ENCODE measurements at places on chromosomes 11 and 22.
A peak's percentile ranks its signal among the peaks of the same experiment; 100 is the strongest.

DNA sequence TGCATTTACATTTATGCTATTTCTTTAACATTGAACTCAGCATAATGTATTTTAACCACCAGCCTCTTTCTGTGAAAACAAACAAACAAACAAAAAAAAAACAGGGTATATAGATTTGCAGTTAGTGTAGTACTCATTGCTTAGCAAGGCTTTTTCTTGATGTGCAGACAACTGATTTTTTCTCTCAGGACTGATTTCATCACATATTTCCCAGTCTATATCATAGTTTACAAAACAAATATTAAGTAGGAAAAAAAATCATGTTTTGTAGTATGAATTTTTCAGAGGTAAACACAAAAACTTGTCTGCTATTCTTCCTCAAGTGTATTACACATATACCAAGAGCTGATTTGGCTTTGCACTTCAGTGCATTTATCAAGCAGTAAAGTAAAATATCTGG is 123.0 kb downstream of the PDE3B start:
- DNase-seq, result no peak

GRCh38 chr11:22389526-22390282 is 51.5 kb downstream of the SLC17A6 start:
- no peak for DNase-seq

DNA sequence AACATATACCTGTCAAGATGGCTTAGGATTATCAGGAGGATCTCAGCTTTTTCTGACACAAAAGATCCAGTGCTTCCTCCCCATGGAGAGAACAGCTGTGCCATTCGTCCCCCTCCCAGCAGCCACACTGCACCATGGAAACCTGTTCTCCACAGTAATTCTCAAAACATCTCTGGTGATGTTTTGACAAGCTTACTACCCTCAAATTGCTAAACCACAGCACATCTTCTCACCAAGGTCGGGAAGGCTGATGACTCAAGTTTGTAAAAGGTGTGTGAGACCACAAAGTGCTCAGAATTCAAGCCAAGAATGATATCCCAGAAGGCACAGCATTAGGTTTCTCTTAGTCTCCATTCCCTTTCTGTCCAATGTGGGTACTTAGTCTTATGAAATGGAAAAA is 3.9 kb upstream of the RAB38 start:
- no peak for DNase-seq

- DNase-seq, result no peak
These were observed 711 bp downstream of the FDX1 start for GRCh38 chr11:110430267-110431050.

DNA sequence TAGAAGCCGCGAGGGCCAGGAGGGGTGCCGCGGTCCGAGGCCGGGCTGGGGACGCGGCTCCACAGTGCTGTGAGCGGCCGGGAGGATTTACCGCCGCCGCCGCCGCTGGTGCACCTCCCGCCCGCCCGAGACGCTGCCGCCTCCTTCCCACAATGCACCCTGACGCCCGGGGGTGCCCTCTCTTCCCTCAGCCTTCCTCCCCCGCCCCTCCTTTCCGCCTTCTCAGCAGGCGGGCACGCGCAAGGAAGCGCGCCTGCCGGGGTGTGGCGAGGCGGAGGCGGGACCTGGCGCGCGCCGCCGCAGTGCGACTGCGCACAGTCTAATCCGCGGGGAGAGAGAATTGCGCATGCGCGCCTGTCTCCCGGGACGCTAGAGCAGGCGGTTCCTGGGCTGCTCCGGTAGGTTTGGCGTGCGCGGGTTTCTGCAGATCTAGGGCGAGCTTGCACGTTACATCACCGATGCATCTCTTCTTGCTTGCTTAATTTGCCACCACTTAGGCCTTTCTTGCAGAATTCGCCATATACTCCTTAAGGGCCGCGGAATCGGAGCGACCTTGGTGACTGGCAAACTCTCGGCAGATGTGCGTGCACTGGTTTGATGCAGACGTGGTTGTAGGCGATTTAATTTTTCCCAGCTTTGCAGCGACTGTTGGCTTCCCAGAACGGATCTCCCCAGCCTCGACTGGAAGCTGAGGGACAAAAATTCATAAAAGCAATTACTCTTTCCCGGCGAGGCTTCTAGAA is at the start of the genes GVQW3 and THAP12:
TSS of gene GVQW3 (plus strand) at position 347 of the 743 bp plus-strand sequence. CDS start 506 bp downstream, outside the sequence.
TSS of gene THAP12 (minus strand) at position 156 of the 743 bp plus-strand sequence. CDS start 296 bp downstream, outside the sequence.
- DNase-seq, result peak; percentile 96

GRCh38 chr11:46307785-46308341 is 30.4 kb downstream of the CREB3L1 start:
- DNase-seq, result no peak

- DNase-seq, result no peak
These were observed 29.8 kb downstream of the ABTB2 start for GRCh38 chr11:34327804-34328631.

DNA sequence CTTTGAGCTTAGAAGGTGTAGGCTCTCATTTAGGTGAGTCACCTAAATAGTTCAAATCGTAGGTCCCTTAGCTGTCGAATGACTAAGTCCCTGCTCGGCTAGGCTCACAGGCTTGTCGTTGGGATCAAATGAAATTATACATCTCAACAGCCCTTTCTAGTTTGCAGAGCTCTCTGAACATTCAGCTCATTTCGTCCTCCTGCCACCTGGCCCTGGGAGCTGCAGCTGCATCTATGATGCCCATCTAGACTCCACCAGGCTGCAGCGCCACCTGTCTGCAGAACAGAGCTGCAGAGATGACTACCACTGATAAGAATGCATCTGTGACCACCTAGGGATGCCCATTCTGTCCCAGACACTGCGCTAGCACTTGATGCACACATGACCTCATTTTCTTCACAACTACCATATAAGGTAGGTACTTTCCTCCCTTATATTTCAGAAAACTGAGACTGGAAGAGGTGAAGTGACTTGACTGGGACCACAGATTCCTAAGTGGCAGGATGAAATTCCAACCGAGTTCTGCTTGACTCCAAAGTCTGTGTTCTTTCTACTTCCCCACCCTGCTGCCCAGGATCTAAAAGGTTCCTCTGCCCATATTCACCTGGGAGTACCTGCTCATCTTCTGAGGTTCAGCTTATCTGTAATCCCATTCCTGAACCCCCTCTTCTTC is 141.1 kb upstream of the NARS2 start:
- DNase-seq, result peak; percentile 39

DNA sequence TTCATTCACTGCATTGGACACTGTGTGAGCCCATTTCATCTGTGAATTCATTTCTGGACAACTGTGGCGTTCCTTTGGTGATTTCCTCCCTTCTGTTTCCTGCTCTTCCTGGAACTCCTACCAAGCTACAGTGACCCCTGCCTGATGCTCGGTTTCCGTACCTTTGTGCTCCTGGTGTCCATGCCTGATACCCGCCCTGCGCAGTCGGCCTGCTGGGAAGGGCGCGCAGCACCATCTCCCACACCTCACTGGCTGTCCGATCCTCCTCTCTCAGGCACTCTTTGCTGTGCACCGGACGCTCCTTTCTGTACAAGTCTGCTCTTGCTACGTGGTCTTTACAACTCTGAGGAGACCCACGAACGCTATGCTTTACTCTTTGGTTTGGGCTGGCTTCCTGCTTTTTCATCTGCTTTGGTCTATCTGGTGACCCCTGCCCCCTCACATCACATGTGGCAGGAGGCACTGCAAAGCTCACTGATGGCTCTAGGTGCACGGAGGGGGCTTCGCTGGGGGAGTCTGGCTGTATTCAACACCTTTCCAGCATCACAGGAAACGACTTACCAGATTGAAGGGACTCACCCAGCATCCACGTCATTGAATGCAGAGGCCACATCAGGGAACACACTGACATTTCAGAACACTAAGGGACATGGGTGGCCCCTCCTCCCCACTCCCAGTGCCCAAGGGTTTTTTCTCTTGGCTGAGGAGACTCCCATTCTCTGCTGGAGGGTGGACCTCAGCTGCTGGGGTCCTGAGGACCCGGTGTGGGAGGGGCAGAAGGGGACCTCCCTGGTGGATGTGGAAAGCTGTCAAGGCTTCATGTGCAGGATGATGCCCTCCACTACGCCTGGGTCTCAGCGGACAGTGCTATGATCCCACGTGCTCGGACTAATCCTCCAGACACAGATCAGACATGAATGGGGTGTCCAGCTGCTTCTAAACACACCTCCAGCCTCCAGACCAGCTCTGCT is 27.0 kb upstream of the MOB2 start:
- no peak for DNase-seq

DNA sequence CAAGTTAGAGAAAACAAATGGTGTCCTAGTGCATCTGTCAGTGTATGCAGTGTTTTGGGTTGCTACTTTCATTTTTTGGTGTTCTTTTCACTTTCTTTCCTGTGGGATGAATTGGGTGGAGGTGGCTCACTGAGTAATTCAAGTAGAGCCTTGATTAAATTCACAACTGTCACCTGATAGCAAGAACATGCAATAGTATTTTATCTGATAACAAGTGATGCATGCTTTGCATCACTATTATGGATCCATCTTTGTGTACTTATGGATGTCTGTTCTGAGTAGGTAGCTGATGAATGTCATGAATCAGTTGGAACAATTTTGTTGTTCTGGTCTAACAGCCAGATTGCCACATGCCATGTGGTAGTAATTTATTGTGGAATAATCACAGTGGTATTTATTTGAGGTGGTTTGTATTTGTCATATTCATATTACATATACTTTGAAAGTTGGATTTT is 87.5 kb downstream of the DDX10 start:
- DNase-seq, result no peak

- no peak for DNase-seq
These were observed 132.3 kb downstream of the DYNC2H1 start for GRCh38 chr11:103241574-103241973.

GRCh38 chr22:32830473-32830872 is 29.0 kb downstream of the TIMP3 start:
- DNase-seq, result no peak

GRCh38 chr11:121540627-121541026 is 87.9 kb upstream of the SORL1-AS1 start:
- no peak for DNase-seq

DNA sequence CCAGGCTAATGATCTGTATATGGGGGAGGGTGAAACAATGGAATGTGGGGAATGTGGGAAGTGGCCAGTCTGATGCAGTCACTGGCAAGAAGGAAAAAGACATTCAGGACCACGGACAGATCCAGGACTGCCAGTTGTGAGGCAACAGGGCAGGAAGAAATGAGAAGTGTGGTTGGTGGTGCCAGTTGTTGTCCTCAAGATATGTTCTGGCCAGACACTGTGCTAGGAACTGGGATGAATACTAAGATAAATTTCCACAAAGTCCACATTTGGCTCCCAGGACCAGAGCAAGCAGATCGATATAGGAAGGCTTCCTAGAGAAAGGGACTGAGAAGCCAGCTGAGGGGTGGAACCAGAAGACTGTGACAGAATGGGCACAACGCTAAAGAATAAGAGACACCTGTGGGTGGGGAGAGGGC is 6.8 kb upstream of the TPBGL start:
- DNase-seq, result no peak

DNA sequence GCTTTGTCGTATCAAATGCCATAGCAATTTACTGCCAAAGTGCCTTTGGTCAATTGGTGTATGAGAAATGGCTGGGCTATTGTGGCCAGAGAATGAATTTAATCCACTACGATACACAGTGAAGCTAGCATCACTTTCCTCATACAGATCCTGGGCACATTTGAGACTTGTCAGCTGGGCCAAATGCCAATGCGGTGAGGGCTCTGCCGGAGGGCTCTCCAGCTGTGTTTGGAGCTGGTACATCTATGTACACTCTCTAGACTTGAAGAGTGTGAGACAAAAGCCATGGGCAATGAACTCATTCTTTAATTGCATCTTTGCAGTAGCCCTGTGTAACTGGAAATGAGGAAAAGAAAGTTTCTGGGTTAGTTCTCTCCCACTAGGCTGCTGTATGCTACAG is 1052.9 kb downstream of the NTM start:
- DNase-seq, result no peak

DNA sequence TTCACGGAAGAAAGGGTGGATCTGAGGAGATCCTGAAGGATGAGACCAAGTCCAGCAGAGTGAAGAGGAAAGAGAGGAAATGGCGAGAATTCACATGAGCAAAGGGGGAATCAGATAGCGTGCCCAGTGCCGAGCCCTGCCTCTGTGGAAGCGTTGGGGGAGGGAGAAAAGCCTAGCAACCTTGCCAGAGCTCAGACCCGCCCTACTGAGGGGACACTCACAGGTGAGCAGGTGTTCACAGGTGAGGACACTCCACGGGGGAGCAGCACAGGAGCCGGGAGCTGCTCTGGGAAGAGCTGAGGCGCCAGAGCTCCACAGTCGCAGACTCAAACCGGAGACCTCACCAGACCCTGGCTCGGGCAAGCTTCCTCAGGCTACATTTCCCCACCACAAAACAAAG is 56.2 kb downstream of the MICAL3 start:
- DNase-seq, result no peak

Data from GM04504 (cell line).